Colonic mucosa (tissue), 4 donors: ENCODE measurements at places on chromosomes 2 and 18. TPM values are rescaled to one million over a fixed set of nuclear protein-coding genes. Genes with fewer than 3 reads are reported as not detected.

GRCh38 chr2:5914811-5915611 is 222.8 kb downstream of the SOX11 start:
- no peaks in the 10 kb centered on the region for H3K36me3 ChIP-seq
- H3K4me1 ChIP-seq = no peaks in the 10 kb centered on the region
- H3K4me3 ChIP-seq = no peak overlapping the region
- no peaks in the 10 kb centered on the region for H3K27me3 ChIP-seq
- H3K27ac ChIP-seq = no peak overlapping the region
- no peak for DNase-seq

GRCh38 chr2:6915399-6915798 is 1.8 kb upstream of the RNF144A start:
- DNase-seq = no peak
- H3K27ac ChIP-seq = no peak overlapping the region
- no peaks in the 10 kb centered on the region for H3K27me3 ChIP-seq
- no peaks in the 10 kb centered on the region for H3K36me3 ChIP-seq
- no peaks in the 10 kb centered on the region for H3K4me1 ChIP-seq

DNA sequence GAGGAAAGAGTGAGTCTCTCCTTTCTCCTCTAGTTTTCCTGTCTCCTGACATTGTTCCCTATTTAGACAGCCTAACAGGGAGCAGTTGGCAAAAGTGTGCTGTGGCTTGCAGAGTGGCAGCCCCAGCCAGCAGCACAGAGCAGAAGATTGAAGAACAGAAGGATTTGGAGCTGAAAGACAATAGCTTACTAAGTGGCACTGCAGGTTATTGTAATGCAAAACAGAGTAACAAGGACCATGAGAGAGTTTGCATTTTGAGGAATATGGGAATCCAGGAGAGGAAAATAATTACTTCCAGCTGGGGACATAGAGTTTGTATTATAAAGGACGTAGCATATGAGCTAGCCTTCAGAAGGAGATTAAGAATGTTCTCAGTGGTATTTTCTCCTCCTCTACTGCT is 342.4 kb downstream of the AKAIN1 start:
- H3K27me3 ChIP-seq = no peaks in the 10 kb centered on the region
- no peak overlapping the region for H3K4me3 ChIP-seq
- H3K36me3 ChIP-seq = no peaks in the 10 kb centered on the region
- H3K27ac ChIP-seq = no peak overlapping the region
- H3K4me1 ChIP-seq = no peaks in the 10 kb centered on the region
- no peak for DNase-seq

DNA sequence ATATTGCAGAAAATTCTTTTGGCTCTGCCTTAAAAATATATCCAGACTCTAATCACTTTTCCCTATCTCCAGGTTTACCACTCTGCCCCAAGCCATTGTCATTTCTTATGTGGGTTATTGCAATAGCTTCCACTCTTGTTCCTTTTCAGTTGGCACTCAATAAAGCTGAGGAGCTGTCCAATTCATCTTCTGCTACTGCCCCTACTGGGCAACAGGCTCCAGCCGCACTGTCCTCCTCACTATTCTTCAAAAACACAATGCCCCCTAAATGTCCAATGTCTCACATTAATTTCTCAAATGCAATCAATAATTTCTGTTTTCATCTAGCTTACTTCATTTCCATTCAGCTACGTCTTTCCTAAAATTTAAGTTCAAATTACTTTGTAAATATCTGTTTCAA is 1262.5 kb upstream of the CDH2 start:
- H3K4me1 ChIP-seq = no peaks in the 10 kb centered on the region
- no peaks in the 10 kb centered on the region for H3K27me3 ChIP-seq
- H3K36me3 ChIP-seq = no peaks in the 10 kb centered on the region
- H3K27ac ChIP-seq = no peak overlapping the region
- H3K4me3 ChIP-seq = no peak overlapping the region

- no peak overlapping the region for H3K27ac ChIP-seq
- no peaks in the 10 kb centered on the region for H3K27me3 ChIP-seq
- H3K4me1 ChIP-seq = no peaks in the 10 kb centered on the region
- DNase-seq = no peak
- no peaks in the 10 kb centered on the region for H3K36me3 ChIP-seq
Observed at GRCh38 chr2:53104263-53104662, 663.3 kb upstream of the CHAC2 start.

GRCh38 chr2:28643911-28644334 is 107.7 kb upstream of the PPP1CB start:
- H3K4me1 ChIP-seq = no peaks in the 10 kb centered on the region
- H3K27ac ChIP-seq = peak overlapping the region; percentile 22
- H3K27me3 ChIP-seq = no peaks in the 10 kb centered on the region
- no peak for DNase-seq

GRCh38 chr2:102801858-102802699 is 40.2 kb downstream of the TMEM182 start:
- H3K4me3 ChIP-seq = no peak overlapping the region
- no peak for DNase-seq
- H3K4me1 ChIP-seq = no peaks in the 10 kb centered on the region
- no peak overlapping the region for H3K27ac ChIP-seq
- no peaks in the 10 kb centered on the region for H3K27me3 ChIP-seq
- H3K36me3 ChIP-seq = no peaks in the 10 kb centered on the region

- peaks cover 11% of the 10 kb centered on the region for H3K4me1 ChIP-seq
- H3K27ac ChIP-seq = peak overlapping the region; percentile 7
- peak overlapping the region; percentile 74 for H3K4me3 ChIP-seq
- H3K36me3 ChIP-seq = no peaks in the 10 kb centered on the region
- no peak for DNase-seq
Observed at GRCh38 chr2:237966250-237966564, 607 bp upstream of the UBE2F start.

DNA sequence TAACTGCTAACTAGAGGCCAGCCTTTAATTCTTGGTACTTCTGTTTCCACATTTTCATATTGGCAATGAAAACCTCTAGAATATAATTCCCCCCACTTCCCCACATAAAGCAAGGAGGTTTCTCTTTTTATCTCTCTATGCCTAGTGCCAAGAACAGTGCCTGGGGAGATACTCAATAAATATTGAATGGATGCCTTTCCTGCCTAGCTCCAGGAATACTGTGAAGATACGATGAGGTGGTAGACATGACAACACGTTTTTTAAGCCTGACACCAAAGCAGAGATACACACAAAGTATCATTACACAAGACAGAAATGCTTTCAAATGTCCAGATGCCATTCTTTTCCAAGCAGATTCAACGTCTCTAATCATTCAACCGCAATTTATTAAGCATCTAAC is 535.5 kb downstream of the XIRP2 start:
- H3K27ac ChIP-seq = no peak overlapping the region
- no peaks in the 10 kb centered on the region for H3K36me3 ChIP-seq
- H3K4me3 ChIP-seq = no peak overlapping the region
- H3K27me3 ChIP-seq = no peaks in the 10 kb centered on the region
- H3K4me1 ChIP-seq = no peaks in the 10 kb centered on the region
- DNase-seq = no peak

DNA sequence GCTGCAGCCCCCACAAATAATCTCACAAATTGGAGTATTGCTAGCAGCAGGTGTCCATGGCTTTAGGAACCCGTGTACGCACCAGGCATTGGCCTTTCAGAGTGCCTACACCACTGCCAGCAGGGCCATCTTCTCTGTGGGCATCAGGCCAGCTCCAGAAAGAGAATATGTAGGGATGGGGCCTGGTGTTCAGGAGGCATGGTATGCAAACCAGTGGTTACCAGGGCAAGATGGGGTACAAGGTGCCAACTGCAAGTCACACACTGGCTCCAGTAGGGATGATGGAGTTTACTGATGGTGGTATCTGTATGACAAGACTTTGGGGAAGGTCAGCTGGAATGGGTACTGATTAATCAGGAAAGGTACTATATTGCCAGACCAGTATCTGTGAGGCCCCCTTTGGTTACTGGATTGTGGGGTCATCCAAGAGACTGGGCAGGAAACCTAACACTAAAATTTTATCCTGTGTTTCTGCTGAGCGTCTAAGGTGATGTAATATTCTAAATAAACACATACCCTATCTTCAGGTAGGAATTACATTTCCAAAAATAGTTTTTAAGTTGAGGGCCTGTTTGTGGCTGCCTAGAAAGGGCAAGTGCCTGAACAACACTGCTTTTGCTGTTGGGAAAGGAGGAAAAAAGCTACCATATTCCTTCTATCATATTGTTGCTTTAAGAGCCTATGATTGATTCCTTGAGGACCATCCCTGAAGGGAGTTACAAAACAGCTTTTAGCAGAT is 9.0 kb downstream of the CNOT9 start:
- no peaks in the 10 kb centered on the region for H3K36me3 ChIP-seq
- no peak overlapping the region for H3K4me3 ChIP-seq
- H3K27me3 ChIP-seq = no peaks in the 10 kb centered on the region
- DNase-seq = no peak
- H3K4me1 ChIP-seq = no peaks in the 10 kb centered on the region

The RIT2 gene
- not detected for total RNA-seq

The GAREM2 gene
- 3.9 TPM for total RNA-seq

The AFF3 gene
- total RNA-seq = 0.86 TPM

The TACR1 gene
- 0.37 TPM for total RNA-seq

The TMEM185B gene
- total RNA-seq = 16.5 TPM

The LRRTM4 gene
- total RNA-seq = 0.32 TPM

The EXOC6B gene
- 21.3 TPM for total RNA-seq

The GALNT14 gene
- 0.15 TPM for total RNA-seq

The APOB gene
- total RNA-seq = 3.3 TPM

The VIT gene
- total RNA-seq = 0.20 TPM
